A673 (cell line): ENCODE measurements at places on chromosomes 5 and 9. TPM values are rescaled to one million over a fixed set of nuclear protein-coding genes. Genes with fewer than 3 reads are reported as not detected.
A peak's percentile ranks its signal among the peaks of the same experiment; 100 is the strongest.

GRCh38 chr9:19145881-19146280, 18.6 kb upstream of the PLIN2 start:
- H3K4me3 ChIP-seq: no peak overlapping the region
- no peaks in the 10 kb centered on the region for H3K36me3 ChIP-seq
- H3K27ac ChIP-seq: no peak overlapping the region
- H3K4me1 ChIP-seq: no peaks in the 10 kb centered on the region
- no peak for DNase-seq

DNA sequence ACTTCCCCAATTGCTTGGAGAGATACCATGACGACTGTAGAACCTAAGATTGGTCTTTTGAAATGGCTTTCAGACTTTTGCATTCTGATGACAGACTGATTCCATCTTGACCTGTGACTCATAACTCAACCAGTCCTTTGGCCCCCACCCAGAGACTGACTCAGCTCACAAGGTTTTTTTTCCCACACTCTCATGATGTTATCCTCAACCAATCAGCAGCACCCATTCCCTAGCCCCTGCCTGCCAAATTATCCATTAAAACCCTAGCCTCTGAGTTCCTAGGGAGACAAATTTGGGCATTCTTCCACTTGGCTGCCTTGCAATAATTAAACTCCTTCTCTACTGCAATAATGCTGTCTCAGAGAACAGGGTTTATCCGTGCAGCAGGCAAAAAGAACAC, 1263.3 kb upstream of the CDH9 start:
- no peaks in the 10 kb centered on the region for H3K36me3 ChIP-seq
- H3K27me3 ChIP-seq: no peaks in the 10 kb centered on the region
- H3K4me1 ChIP-seq: no peaks in the 10 kb centered on the region

- H3K27ac ChIP-seq: no peak overlapping the region
- no peak overlapping the region for H3K4me3 ChIP-seq
- no peak for DNase-seq
- no peaks in the 10 kb centered on the region for H3K27me3 ChIP-seq
These were observed 21.1 kb upstream of the UBAP2 start for GRCh38 chr9:34069831-34070230.

GRCh38 chr9:81868145-81868544, 60.1 kb upstream of the SPATA31D4 start:
- peaks cover 7% of the 10 kb centered on the region for H3K4me1 ChIP-seq
- H3K27me3 ChIP-seq: no peaks in the 10 kb centered on the region
- H3K27ac ChIP-seq: no peak overlapping the region
- no peak overlapping the region for H3K4me3 ChIP-seq
- no peaks in the 10 kb centered on the region for H3K36me3 ChIP-seq

- H3K27ac ChIP-seq: no peak overlapping the region
- no peaks in the 10 kb centered on the region for H3K36me3 ChIP-seq
- H3K27me3 ChIP-seq: no peaks in the 10 kb centered on the region
- no peak for DNase-seq
These were observed 539.8 kb downstream of the PRELID2 start for GRCh38 chr5:145295236-145295835.

DNA sequence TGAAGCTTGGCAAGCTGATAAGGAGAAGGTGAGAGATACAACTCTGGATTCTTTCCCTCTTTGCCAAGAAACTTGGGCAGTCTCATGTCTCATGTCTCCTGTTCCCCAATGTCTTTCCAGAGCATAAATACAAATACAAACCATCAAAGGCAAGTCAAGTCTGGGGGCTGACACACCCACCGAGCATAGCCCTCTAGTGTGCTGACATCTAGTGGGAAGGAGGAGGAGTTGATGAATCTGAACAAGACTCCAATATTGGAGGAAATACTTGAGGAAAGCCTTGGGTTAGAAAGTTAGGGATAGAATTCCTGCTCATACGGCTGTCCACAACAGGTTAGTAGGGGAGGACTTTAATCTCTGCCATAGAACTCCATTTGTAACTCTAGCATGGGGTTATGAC, 8.6 kb downstream of the MLANA start:
- DNase-seq: peak; percentile 42
- H3K27ac ChIP-seq: no peak overlapping the region
- no peak overlapping the region for H3K4me3 ChIP-seq
- peaks cover 10% of the 10 kb centered on the region for H3K4me1 ChIP-seq
- H3K36me3 ChIP-seq: no peaks in the 10 kb centered on the region
- no peaks in the 10 kb centered on the region for H3K27me3 ChIP-seq

DNA sequence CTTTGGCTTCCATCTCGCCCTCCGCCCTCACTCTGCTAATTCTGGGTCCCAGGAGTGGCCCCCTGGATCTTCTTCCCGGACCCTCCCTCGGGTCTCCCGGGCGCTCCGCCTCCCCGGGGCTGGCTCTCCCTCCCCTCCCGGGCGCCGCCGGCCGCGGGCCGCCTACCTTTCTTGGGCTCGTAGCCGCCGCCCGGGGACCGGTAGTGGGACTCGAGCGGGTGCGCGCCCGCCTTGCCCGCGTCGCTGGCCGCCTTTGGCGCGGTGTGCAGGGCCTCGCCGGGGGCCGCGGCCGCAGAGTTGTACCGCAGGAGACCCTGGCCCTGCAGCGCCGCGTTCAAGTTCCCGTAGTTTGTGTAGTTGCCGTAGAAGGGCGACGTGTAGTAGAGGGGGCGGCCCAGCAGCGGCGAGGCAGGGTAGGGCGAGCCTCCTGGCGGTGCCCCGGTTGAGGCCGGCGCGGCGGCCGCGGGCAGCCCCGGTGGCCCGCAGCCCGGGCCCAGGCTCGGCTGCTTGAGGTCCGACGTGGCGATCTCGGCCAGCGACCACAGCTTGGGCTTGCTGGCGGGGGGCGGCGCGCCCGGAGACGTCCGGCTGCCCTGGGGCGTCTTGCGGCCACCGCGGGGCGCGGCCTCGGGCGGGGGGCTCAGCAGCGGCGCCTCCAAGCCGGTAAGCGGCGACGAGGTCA, 3.2 kb downstream of the IRX2 start:
- H3K27me3 ChIP-seq: no peaks in the 10 kb centered on the region
- no peaks in the 10 kb centered on the region for H3K36me3 ChIP-seq
- DNase-seq: no peak
- H3K4me1 ChIP-seq: no peaks in the 10 kb centered on the region
- H3K4me3 ChIP-seq: no peak overlapping the region
- no peak overlapping the region for H3K27ac ChIP-seq

GRCh38 chr9:800591-801150, 40.8 kb upstream of the DMRT1 start:
- H3K27ac ChIP-seq: no peak overlapping the region
- no peaks in the 10 kb centered on the region for H3K36me3 ChIP-seq
- peaks cover 21% of the 10 kb centered on the region for H3K27me3 ChIP-seq
- no peak overlapping the region for H3K4me3 ChIP-seq

Gene MZB1
- total RNA-seq: not detected in 2 replicates

DNA sequence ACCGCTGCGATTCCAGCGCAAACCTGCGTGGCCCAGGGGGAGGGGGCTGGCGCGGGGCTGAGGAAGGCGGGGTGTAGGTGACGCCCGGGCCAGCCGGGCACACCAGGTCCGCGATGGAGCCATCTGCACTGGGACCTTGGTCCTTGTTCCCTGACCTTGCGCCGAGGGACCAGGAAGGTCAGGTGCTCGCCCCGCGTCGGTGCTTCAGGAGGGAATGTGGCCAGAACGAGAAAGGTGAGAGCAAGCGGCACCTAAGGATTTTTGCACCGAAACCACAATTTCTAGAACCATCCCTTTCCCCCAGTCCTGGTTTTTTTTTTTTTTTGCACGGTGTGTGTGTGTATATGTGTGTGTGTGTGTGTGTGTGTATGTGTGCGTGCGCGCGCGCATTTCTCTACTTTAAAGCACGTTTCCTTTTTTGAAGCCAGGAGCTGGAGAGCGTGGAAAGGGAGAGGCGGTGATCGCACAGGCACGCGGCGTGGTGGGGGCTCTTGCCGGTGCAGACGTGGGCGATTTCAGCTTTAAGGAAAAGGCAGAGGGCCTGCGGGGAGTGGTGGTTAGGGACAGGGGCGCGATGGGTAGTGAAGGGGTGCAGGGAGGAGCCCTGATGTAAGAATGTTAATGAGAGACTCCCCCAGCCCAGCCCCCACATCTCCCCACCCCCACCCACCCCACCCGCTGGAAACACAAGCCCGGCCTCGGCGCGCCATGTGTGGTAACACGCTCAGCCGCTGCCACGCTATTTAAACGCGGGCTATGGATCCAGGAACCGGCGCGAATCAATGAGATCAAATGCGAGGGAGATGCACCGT, at the start of gene NPR3:
TSS of gene NPR3 (plus strand) at position 772 of the 812 bp plus-strand sequence. CDS start 456 bp downstream, outside the sequence.
- no peak within 1 kb of the TSS for H3K27ac ChIP-seq
- peak within 1 kb of the TSS; percentile 52 for H3K4me3 ChIP-seq
- no peaks in the 10 kb centered on the region for H3K36me3 ChIP-seq
- peaks cover 4% of the 10 kb centered on the region for H3K4me1 ChIP-seq
- peak; percentile 49 for DNase-seq

DNA sequence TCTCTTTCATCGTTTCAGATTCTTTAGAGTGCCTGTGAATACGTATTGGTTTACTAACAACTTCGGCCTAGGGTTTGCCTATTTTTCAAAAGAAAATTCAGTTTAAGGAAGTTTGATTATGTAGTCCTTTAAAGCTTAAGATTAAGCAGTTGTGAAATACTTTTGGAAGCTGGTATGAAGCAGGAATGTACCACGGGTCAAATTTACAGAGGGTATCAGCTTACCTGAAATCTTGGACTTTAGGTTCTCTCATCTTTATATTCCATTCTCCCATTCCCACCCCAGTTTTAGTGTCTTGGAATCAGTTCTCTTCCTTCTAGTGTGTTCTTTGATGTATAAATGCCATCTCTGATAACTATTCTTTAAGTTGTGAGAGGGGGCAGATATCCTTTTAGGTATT, 53.2 kb downstream of the IQGAP2 start:
- H3K4me1 ChIP-seq: no peaks in the 10 kb centered on the region
- H3K27ac ChIP-seq: no peak overlapping the region
- H3K36me3 ChIP-seq: no peaks in the 10 kb centered on the region

- no peaks in the 10 kb centered on the region for H3K36me3 ChIP-seq
- DNase-seq: no peak
- no peak overlapping the region for H3K27ac ChIP-seq
- no peaks in the 10 kb centered on the region for H3K4me1 ChIP-seq
These were observed 28.7 kb downstream of the ANKRD33B start for GRCh38 chr5:10592601-10593000.

DNA sequence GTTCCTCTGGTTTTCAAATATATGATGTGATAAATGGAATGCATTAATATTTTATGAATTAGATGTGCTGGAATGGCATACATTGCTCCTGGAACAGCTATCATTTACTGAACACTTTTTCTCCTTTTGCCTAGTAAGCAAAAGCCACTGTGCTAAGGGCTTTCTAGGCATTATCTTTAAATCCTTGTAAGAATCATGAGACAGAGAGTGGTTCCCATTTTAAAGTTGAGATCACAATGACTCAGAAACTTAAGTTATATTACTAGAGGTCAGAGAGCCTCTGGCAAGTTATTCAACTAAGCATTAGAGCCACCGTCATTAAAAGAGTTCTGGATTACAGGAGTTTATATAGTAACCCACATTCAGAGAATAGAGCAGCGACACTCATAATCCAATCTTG, 26.7 kb upstream of the FSD1L start:
- no peaks in the 10 kb centered on the region for H3K36me3 ChIP-seq
- H3K27ac ChIP-seq: no peak overlapping the region
- no peak overlapping the region for H3K4me3 ChIP-seq
- no peaks in the 10 kb centered on the region for H3K27me3 ChIP-seq

DNA sequence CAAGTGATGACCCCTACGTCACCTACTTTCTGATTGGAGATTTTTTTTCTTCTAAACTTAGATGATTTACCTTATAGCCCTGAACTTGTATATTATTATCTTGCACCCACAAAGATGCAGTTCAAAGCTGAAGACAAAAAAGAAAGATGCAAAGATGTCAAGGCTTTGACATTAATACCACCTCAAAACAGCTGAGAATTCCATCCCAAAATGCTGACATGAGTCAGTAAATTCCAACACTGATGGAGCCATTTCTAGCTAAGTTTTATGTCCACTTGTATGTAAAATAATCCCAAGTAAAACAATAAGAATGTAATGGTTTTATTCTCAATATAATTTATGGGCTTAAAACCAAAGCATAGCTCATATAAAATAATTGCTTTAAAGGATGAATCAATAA, 91.5 kb upstream of the CDH9 start:
- H3K4me1 ChIP-seq: no peaks in the 10 kb centered on the region
- H3K27me3 ChIP-seq: no peaks in the 10 kb centered on the region
- H3K36me3 ChIP-seq: no peaks in the 10 kb centered on the region

- no peak overlapping the region for H3K4me3 ChIP-seq
- no peak overlapping the region for H3K27ac ChIP-seq
- no peaks in the 10 kb centered on the region for H3K27me3 ChIP-seq
- H3K36me3 ChIP-seq: peaks cover 8% of the 10 kb centered on the region
These were observed 44.2 kb downstream of the PKD2L2 start for GRCh38 chr5:137933491-137933911.

Gene HBEGF
- total RNA-seq: 12.0 and 14.7 TPM in 2 replicates

- H3K4me1 ChIP-seq: no peaks in the 10 kb centered on the region
- DNase-seq: no peak
- H3K27ac ChIP-seq: no peak overlapping the region
- H3K27me3 ChIP-seq: peaks cover 25% of the 10 kb centered on the region
These were observed 14.1 kb upstream of the ANP32B start for GRCh38 chr9:97969014-97969413.

Gene LCN1
- not detected in 2 replicates for total RNA-seq

DNA sequence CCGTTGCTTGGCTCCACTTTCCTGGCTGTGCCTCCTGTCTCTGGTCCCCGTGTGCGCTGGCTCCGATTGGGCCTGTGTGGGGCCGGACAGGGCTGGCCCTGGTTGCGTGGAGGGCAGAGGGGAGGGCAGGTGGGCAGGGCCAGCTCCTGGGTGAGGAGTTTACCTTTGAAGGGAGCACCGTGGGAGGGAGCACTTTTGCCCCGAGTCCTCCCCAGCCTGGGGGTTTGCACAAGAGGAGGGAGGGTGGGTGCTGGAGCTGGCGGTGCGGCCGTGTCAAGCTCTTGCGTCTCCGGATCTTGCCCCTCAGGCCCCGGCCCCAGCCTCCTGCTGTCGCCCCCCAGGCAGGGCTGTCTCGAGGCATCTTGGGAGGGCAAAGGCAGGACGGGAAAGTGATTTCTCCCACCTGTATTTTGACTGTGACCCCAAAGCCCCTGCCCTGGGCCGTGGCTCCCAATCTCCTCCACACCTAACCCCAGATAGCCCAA, 48.3 kb upstream of the EXOC3 start:
- H3K27ac ChIP-seq: no peak overlapping the region
- H3K4me1 ChIP-seq: peaks cover 6% of the 10 kb centered on the region
- H3K27me3 ChIP-seq: no peaks in the 10 kb centered on the region
- DNase-seq: no peak
- no peak overlapping the region for H3K4me3 ChIP-seq
- H3K36me3 ChIP-seq: no peaks in the 10 kb centered on the region
